ENCODE measurements at places on chromosomes 6 and 20.

- no peak for DNase-seq
Measured at GRCh38 chr6:93919365-93919764, 500.0 kb upstream of the EPHA7 start.

- DNase-seq: no peak
Measured at GRCh38 chr6:5996714-5997419, 9.9 kb downstream of the NRN1 start.

GRCh38 chr20:3980260-3981131 lies 34.9 kb downstream of the RNF24 start:
- DNase-seq: no peak

- no peak for DNase-seq
Measured at GRCh38 chr20:3350422-3350821, 57.0 kb downstream of the DNAAF9 start.

DNA sequence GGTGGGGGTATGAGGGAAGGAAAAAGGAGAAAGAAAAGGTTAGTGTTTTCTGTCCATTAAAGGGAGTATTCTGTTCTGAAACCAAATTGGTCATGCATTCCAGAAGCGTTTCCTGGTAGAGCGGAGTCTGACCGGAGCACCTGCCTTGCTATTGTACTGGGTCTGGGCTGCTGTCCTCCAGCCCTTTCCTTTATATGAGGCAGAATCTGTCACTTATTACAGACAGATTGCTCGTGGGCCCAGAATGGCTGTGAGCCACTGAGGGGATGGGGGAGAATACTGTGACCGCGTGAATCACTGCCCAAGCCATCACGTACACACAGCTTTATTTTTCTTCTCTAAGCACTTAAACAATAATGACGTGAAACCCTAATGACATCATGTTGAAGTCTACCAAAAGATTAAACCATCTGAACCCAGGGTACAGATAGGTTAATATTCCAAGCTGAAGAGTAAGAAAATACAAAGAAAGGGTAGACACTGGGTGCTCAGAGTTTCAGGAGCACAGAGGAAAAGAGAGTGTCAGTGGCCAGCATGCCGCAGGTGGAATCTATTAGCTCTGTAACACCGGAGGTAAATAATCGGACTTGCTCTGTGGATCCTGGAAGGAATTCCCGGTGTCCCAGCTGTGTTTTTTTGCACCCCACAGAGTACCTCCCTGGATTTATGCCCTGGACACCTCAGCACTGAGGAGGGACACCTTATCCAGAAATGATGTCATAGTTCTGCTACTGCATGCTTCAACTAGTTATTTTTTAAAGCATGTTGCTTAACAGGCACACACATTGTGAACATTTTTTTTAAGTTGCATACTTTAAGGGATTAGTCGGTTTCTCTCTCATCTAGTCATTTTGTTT lies 573.3 kb downstream of the PKHD1 start:
- no peak for DNase-seq

DNA sequence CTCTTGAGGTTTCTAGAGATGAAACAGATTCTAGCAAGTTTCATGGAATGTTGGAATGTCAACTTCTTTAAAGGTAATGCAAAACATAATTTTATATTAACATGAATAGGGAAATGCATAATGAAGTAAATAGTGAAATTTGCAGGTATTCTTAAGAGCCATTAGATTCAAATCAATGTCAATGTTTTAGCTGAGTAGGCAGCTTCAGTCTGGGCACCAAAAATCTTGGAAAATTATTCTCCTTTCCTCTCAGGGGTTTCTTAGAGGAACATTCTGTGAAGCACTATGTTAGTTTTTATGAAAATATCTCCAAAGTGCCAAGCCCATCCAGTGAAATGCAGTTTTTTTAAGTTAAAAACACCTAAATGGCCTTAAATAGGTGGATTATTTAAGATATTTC lies 300.8 kb downstream of the PAX1 start:
- DNase-seq: no peak

- no peak for DNase-seq
Measured at GRCh38 chr20:38094373-38094891, 60.9 kb downstream of the RPRD1B start.

DNA sequence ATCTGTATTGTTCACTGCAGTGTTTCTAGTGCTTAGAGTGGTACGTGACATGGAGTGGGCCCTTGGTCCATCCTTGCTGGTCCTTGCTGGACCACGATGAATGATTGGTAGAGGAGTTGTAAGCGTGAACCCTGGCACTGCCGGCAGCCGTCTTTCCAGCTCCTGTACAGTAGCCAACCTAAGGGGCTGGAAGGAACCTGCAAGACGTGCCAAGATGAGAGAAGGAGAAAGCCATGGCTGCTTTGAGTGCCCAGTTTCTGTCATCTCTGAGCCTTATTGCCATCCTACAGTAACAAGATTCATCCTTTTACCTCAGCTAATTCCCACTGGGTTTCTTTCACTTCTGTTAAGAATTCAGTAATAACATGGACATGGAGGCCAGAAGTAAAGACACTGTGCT lies 5.9 kb downstream of the DHX35 start:
- no peak for DNase-seq

DNA sequence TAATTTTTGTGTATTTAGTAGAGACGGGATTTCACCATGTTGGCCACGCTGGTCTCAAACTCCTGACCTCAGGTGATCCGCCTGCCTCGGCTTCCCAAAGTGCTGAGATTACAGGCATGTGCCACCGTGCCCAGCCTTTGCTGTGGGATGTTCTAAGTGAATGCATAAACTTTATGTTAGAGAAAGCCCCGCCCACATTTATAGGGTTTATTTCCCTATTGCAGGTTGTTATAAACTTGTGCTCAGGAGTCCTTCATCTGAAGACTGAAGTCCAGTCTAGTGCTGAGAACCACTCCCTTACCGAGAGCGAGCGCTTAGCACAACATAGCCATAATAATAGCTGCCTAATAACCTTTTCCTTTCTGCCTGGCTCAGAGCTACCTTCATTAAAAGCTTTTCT lies 75.4 kb upstream of the ZNF217 start:
- no peak for DNase-seq

GRCh38 chr6:42724825-42725224 lies 2.4 kb upstream of the PRPH2 start:
- no peak for DNase-seq

- no peak for DNase-seq
Measured at GRCh38 chr6:169230946-169231789, 22.5 kb downstream of the THBS2 start.

- DNase-seq: no peak
Measured at GRCh38 chr20:32455171-32455900, 97.2 kb downstream of the ASXL1 start.
